ENCODE measurements at places on chromosomes 13 and 19. TPM values are rescaled to one million over a fixed set of nuclear protein-coding genes. Genes with fewer than 3 reads are reported as not detected.

DNA sequence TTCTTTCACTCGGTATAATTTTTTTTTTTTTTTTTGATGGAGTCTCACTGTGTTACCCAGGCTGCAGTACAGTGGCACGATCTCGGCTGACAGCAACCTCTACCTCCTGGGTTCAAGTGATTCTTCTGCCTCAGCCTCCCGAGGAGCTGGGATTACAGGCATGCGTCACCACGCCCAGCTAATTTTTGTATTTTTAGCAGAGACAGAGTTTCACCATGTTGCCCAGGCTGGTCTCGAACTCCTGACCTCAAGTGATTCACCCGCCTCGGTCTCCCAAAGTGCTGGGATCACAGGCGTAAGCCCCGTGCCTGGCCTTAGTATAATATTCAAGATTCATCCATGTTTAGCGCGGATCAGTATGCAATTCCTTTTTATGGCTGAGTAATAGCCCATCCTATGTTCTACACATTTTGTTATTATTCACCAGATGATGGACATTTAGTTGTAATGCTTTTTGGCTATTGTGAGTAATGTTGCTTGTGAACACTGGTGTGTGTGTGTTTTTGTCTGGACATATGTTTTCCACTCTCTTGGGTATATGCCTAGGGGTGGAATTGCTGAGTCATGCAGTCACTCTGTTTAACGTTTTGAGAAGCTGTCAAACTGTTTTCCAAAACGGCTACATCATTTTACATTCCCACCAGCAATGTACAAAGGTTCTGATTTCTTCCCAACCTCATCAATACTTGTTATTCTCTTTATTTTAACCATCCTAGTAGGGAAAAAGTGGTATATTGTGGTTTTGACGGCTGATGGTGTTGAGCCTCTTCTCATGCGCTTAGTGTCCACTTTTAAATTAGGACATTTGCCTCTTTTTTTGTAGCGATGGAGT is 22.9 kb downstream of the PLEKHF1 start:
- peak; percentile 93 for DNase-seq

GRCh38 chr13:46544208-46544607 is 8.8 kb upstream of the LRCH1 start:
- no peak for DNase-seq

- DNase-seq: peak; percentile 38
Measured at GRCh38 chr13:95624020-95624419, 20.5 kb downstream of the DZIP1 start.

RDH8 gene
- total RNA-seq: 0.12 TPM

CASP14 gene
- 0.39 TPM for total RNA-seq

U2AF1L4 gene
- 9.4 TPM for total RNA-seq

C5AR2 gene
- total RNA-seq: under 0.01 TPM

ZIC5 gene
- total RNA-seq: not detected

CDADC1 gene
- total RNA-seq: 4.3 TPM

- DNase-seq: peak; percentile 53
Measured at GRCh38 chr13:106033659-106034058, 501.8 kb downstream of the EFNB2 start.

DNA sequence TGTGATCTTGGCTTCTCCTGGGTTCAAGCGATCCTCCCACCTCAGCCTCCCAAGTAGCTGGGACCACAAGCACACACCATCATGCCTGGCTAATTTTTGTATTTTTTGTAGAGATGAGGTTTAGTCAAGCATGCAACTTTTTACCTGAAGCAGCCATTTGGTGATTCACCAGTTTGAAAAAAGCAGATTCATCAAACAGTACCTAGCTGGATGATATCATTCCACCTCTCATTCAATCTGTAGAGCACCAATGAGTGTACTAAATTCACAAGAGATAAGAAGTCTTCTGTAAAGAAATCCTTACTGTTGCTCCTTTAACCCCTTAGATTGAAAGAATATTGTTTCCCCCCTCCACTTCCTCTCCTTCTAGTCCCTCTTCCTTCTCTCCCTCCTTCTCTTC is 261.1 kb upstream of the RFC3 start:
- DNase-seq: no peak

DNA sequence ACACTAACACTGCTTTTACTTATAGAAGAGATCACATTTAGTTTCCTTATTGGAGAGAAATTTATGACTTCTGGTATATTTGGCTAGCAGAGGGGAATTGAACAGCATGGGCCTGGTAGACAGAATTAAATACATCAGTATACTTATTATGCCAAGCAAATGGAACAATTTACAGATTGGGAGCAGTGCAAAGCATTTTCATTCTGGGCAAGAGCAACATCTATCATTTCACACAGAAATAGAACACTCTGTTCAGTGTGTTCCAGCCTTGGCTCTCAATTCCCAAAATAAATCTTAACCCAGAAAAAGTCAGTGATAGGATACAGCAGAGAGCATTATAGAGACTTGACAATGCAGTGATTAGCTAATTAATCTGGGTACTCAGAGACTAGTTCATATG is 604.0 kb upstream of the SLITRK6 start:
- DNase-seq: no peak

- DNase-seq: peak; percentile 66
Measured at GRCh38 chr19:1057176-1057855, 9.7 kb upstream of the ARHGAP45 start.

- peak; percentile 42 for DNase-seq
Measured at GRCh38 chr19:3324405-3324856, 42.0 kb upstream of the NFIC start.

- peak; percentile 33 for DNase-seq
Measured at GRCh38 chr13:110005563-110005962, 219.2 kb upstream of the IRS2 start.

- DNase-seq: no peak
Measured at GRCh38 chr13:66681403-66681802, 548.7 kb downstream of the PCDH9 start.

- peak; percentile 18 for DNase-seq
Measured at GRCh38 chr19:56601375-56601774, 6.3 kb downstream of the ZNF71 start.

DNA sequence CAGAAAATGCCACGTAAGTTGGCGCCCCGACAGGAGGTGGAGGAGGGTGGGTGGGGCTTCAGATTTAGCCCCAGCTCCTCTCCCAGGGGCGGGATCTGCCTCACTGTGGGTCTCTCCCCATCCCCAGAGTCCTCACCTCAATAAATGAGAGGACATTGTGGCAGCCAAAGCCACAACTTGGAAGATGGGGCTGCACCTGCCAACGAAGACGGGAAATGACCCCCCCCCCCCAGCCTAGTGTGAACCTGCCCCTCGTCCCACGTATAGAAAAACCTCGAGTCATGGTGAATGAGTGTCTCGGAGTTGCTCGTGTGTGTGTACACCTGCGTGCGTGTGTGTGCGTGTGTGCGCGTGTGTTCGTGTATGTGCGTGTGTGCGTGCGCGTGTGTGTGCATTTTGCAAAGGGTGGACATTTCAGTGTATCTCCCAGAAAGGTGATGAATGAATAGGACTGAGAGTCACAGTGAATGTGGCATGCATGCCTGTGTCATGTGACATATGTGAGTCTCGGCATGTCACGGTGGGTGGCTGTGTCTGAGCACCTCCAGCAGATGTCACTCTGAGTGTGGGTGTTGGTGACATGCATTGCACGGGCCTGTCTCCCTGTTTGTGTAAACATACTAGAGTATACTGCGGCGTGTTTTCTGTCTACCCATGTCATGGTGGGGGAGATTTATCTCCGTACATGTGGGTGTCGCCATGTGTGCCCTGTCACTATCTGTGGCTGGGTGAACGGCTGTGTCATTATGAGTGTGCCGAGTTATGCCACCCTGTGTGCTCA is 1.5 kb upstream of the TRAPPC5 start:
- peak; percentile 18 for DNase-seq

TTYH1 gene
- not detected for total RNA-seq

GRCh38 chr13:98201189-98201588 is 24.1 kb upstream of the RNF113B start:
- DNase-seq: no peak

- DNase-seq: peak; percentile 22
Measured at GRCh38 chr13:30884543-30884942, 21.5 kb upstream of the MEDAG start.

PRODH2 gene
- total RNA-seq: not detected

GRCh38 chr19:56972291-56972841 is 131.8 kb upstream of the PEG3 start:
- no peak for DNase-seq

DNA sequence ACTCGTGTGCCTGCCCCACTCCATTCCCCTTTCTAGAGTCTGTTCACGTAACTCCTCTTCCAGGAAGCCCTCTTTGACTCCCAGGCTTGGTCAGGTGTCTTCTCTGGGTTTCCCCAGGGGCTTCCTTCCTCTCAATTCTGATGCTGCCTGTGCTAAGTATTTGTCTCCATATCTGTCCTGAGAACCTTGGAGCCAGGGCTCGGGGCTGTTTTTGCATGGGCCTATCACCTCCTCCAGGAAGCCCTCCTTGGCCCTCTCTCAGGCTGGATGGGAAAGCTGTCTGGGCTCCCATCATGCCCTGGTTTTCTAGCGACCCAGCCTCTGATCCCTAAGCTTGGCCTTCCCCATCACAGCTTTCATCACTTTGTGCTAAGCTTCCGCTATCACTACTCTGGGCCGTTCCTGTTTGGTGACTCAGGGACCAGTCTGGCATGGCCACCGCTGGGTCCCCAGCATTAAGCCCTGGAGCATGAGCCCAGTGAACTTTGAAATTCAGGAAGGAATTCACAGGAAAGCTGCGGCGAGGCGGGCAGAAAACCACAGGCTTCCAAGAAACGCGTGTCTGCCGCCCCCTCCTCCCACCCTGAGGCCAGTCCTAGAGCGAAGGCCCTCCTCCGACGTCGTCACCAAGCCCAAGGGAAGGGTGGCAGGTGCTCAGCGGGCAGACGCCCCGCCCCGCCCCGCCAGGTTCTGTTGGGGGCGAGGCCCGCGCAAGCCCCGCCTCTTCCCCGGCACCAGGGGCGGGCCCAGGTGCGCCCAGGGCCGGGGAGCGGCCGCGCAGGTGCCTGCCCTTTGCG is 486 bp upstream of the SPINT2 start:
- DNase-seq: peak; percentile 78

KCNK6 gene
- total RNA-seq: 0.12 TPM

DNA sequence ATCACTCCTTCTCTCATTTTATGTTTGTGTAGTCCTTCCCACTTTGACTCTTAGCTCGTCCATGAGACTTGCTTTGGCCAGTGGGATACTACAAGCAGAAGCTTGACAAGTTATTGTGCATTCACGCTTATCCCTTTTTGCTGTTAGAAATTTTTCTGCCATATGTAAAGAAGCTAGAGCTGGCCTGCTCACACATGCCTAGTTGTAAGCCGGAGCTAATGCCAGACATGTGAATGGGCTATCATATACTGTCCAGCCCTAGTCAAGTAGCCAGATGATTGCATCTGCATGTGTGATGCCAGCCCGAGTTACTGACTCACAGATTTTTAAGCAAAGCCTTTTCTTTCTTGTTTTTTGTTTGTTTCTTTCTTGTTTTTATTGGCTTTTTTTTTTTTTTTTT is 460.7 kb downstream of the TDRD3 start:
- DNase-seq: no peak

RUBCNL gene
- not detected for total RNA-seq

GRCh38 chr13:113849546-113849945 is 14.3 kb downstream of the GAS6 start:
- peak; percentile 47 for DNase-seq

- DNase-seq: no peak
Measured at GRCh38 chr19:57949296-57949695, 1.8 kb upstream of the ZNF256 start.

CATSPERD gene
- not detected for total RNA-seq

OR7D4 gene
- total RNA-seq: not detected

DNA sequence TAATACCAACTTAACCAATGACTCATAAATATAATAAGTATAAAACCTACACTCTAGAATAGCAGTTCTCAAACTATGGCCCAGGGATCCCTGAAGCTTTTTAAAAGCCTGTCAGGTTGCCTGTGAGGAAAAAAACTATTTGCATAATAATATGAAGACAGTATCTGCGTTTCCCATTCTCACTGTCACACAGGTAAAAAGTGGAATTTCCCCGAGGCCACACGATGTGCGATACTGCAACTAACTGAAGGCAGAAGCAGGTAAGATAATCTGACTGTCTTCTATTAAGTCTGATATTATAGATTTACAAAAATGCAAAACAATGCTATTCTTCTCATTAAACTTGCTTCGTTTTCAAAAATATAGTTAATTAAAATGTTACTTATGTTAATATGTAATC is 52.5 kb upstream of the EEF1AKMT1 start:
- DNase-seq: no peak

DNA sequence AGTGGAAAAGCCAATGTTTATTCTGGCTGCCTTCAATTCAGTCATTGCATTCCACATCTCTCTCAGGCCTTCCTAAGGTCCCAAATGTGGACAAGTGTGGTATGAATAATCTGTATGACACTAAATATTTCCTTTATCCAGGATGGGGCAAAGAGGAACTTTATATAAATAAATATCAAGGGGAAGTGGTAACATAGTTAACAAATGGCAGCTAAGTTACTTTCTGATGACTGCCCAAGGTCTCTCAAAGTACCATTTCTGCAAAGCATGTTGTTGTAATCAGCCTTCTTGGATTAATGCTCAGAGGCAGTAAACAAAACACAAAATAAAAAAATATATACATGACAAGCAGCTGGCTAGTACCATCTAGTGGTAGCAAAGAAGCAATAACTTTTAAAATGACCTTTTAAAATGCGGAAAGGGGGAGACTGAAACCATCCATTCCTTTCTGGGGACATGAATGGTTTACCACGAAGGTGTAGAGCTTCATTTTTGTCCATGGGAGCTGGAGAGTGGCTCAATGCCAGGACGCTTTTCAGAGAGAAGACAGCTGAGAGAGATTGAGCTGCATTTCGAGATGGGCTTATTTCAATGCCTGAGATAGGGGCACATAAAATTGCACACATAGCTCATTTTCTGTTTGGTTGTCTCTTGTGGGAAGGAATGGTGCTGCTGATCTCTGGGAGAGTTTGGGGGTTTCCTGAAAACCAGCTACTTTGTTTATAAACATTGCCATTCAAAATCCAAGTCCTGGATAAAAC is 259.2 kb downstream of the RFC3 start:
- peak; percentile 43 for DNase-seq

FFAR3 gene
- not detected for total RNA-seq

DNA sequence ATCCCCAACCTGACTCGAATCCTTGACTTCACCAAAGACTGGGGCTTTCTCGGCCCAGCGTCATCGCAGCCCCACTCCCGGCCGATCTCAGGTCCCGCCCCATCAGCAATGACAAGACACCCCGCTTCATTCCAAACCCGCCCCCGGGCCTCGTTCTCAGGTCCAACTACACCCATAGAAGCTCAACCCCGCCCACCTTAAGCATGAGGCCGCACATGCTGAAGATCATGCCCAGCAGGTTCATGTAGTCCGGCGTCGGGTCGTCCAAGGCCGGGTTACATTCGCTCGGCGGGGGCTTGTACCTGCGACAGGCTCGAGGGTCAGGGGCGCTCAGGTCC is 2.3 kb downstream of the WDR83 start:
- DNase-seq: peak; percentile 54

DNA sequence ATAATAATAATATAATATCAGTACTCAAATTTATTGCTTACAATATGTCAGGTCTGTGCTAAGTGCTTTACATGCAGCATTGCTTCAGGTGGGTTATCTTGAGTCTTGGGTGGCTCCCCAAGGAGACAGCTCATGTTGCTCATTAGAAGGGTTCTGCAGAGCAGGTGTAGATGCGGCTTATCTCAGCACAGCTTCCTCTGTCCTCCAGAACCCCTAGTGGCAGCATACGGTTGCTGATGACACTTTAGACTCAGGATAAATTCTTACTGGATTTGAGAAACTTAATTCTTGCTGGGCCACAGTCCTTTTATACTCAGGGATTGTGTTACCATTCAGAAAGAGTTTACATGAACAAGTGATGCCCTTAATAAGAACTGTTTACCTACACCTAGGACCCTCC is 8.9 kb downstream of the COG3 start:
- DNase-seq: no peak

- no peak for DNase-seq
Measured at GRCh38 chr13:48532256-48532505, 699 bp downstream of the RCBTB2 start.

All from RPMI7951 (cell line).